ENCODE measurements at places on chromosomes 2 and 18. TPM values are rescaled to one million over a fixed set of nuclear protein-coding genes. Genes with fewer than 3 reads are reported as not detected.
A peak's percentile ranks its signal among the peaks of the same experiment; 100 is the strongest.

DNA sequence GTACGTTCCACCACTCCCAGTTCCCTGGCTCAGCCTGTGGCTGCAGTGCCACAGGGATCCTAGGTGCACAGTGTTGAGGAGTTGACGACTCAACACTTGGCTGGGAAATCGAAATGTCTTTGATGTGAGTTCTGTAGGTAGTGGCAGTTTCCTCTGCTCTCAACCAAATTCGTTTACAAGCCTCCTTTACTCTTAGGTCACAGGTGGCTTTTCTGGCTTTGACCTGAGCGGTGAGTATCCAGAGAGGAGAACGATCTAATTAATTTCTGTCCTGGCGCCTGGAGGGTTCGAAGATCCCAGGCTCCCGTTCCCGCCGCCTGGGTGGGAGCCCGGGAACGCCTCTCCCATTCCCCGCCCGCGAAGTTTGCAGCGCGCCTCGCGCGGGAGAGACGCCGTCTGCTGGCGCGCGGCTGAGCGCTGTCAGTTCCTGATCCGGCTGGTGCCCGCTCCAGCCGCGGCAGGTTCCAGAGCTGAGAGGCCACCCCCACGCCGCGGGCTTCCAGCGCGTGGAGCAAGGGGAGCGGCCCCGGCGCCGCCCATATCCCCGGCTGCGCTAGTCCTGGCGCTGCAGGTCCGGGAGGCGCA, at the start of gene LAMA3:
Gene LAMA3, plus strand, starts transcription at position 423 of the 585 bp plus-strand sequence. CDS start 231 bp downstream, outside the sequence.
- no peaks in the 10 kb centered on the region for H3K36me3 ChIP-seq
- H3K27ac ChIP-seq: no peak within 1 kb of the TSS
- no peaks in the 10 kb centered on the region for H3K4me1 ChIP-seq

- no peak for DNase-seq
- H3K4me1 ChIP-seq: no peaks in the 10 kb centered on the region
- H3K36me3 ChIP-seq: no peaks in the 10 kb centered on the region
- H3K27ac ChIP-seq: no peak overlapping the region
- no peaks in the 10 kb centered on the region for H3K27me3 ChIP-seq
Measured at GRCh38 chr2:190432567-190433231, 24.5 kb downstream of the MFSD6 start.

DNA sequence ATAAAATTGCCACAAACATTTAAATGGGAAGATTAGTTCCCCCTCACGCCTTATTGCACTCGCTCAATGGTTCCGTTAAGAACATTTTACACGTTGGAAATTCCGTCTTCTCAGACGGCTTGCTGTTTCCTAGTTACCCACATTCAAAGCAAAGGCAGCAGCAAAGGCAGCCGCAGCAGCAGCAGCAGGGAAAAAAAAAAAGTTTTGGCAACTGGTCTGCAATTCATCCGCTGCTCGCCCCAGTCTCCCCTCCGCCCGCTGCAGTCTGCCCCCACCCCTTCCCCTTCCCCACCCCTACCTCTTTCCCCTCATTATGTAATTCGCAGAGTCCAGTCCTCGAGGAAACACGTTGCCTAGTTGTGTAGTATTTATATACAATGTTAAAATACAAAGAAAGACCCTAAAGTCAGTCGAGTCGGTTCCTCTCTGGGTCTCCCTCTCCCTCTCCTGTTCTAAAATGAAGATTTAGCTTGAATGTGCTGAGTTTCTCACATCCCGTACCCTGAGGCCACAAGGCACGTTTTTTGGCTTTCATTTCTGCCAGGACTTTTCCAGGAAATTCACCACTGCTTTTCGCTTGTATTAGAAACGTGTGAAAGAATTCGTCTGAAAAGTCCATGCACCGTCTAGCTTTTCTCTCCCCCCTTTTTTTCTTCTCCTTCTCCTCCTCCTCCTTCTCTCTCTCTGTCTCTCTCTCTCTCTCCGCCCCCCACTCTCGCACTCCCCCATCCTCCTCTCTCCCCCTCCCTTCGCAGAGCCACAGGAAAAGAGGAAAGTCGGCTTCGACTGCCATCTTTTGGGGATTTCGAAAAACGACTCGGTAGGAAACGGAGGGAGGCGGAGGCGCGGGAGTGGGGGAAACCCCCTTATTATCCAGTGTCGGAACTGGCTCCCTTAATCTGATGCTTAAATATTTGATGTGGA, 140.0 kb downstream of the MEIS1 start:
- H3K4me1 ChIP-seq: peaks cover 2% of the 10 kb centered on the region
- H3K4me3 ChIP-seq: peak overlapping the region; percentile 81
- H3K36me3 ChIP-seq: no peaks in the 10 kb centered on the region
- H3K27ac ChIP-seq: peak overlapping the region; percentile 97
- H3K27me3 ChIP-seq: peaks cover 50% of the 10 kb centered on the region
- peak; percentile 89 for DNase-seq

DNA sequence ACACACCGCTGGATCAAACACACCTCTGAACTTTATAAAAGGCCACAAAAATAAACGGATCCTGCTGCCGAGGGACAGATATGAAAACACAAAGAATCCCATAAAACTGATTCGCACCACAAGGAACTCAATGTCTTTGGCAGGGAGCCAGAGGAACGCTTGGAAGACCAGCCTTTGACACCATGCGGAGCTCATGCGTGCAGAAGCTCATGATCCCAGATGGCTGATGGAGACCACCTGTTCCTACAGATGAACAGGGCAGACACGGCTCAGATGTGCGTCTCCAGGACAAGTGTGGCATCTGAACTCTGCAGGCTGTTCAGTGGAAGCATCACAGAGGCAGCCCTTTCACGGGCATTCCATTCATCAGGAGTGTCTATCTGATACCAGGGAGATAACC, 24.9 kb downstream of the COPS9 start:
- H3K4me1 ChIP-seq: no peaks in the 10 kb centered on the region
- H3K27me3 ChIP-seq: no peaks in the 10 kb centered on the region
- H3K36me3 ChIP-seq: no peaks in the 10 kb centered on the region
- H3K4me3 ChIP-seq: no peak overlapping the region

DNA sequence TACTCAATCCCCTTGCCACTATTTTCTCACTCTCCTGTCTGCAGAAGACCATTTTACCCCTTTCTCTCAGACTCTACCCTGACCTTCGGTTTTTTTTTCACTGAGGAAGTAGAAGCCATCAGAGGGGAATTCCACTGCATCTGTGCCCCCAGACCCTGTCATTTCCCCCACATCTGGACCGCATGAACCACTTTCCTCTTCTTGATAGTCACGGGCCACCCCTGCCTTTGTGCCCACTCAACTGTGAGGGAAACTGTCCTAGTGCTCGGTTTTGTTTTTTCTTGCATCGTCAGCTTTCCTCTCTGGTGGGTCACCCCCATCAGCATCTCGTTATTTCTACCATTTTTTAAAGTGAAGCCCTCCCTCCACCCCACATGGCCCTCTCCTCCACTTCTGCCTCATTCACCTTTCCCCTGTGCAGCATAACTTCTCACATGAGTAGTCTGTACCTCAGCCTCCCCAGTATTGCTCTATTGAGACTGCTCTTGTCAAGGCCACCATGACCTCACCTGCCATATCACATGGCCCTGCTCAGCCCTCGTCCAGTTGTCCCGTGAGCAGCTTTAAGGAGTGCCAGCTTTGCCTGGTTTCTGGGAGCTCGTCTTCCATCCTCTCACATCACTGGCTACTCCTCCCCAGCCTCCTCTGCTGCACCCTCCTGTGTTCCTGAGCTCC, 32.4 kb downstream of the TMEM87B start:
- H3K4me1 ChIP-seq: no peaks in the 10 kb centered on the region
- no peak for DNase-seq

DNA sequence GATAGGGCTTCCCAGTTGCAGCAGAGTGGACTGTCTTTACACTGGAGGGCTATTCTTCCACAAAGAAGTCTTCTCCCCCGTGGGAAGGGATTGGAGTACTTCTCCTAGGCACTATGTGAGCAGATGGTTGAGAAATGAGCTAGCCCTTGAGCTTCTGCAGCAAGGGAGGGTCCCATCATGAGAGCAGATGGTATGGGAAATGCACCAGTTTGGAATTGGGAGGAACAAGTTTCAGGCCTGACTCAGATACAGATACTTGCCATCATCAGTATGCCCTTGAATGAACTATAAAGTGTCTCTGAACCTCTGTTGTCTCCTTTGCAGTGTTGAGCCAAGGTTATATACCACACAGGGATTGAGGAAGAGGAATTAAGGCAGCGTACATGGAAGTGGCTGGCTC, 757.4 kb downstream of the RNF144A start:
- no peaks in the 10 kb centered on the region for H3K4me1 ChIP-seq
- H3K27me3 ChIP-seq: no peaks in the 10 kb centered on the region
- no peak overlapping the region for H3K27ac ChIP-seq
- H3K36me3 ChIP-seq: no peaks in the 10 kb centered on the region
- no peak overlapping the region for H3K4me3 ChIP-seq

GRCh38 chr2:97885841-97886240, 109.9 kb downstream of the TMEM131 start:
- no peak overlapping the region for H3K27ac ChIP-seq
- H3K4me1 ChIP-seq: peaks cover 4% of the 10 kb centered on the region
- peaks cover 49% of the 10 kb centered on the region for H3K36me3 ChIP-seq
- peak overlapping the region; percentile 28 for H3K4me3 ChIP-seq

- no peaks in the 10 kb centered on the region for H3K4me1 ChIP-seq
- H3K27ac ChIP-seq: no peak overlapping the region
- H3K27me3 ChIP-seq: no peaks in the 10 kb centered on the region
- H3K36me3 ChIP-seq: no peaks in the 10 kb centered on the region
- no peak for DNase-seq
- H3K4me3 ChIP-seq: no peak overlapping the region
Measured at GRCh38 chr2:9236045-9236344, 29.4 kb downstream of the ASAP2 start.

DNA sequence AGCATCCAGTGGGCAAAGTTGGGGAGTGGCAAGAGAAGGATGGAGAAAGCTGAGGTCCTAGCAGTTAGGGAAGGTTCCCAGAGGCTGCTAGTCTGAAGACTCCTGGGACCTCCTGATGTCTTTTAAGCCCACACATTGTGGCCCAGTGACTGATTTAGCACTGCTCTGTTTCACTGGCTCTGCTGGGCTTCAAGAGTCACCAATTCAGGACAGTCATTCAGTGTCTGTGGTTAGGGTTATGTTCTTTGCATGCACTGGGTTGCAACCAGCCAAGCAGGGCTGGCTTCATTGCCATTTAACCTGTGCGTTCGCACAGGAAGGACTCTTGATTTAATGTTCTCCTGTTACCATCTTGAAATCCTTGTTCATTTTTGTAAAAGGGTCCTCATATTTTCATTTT, 199.2 kb downstream of the ICOS start:
- no peak overlapping the region for H3K27ac ChIP-seq
- H3K4me1 ChIP-seq: no peaks in the 10 kb centered on the region
- no peak for DNase-seq
- H3K36me3 ChIP-seq: no peaks in the 10 kb centered on the region

DNA sequence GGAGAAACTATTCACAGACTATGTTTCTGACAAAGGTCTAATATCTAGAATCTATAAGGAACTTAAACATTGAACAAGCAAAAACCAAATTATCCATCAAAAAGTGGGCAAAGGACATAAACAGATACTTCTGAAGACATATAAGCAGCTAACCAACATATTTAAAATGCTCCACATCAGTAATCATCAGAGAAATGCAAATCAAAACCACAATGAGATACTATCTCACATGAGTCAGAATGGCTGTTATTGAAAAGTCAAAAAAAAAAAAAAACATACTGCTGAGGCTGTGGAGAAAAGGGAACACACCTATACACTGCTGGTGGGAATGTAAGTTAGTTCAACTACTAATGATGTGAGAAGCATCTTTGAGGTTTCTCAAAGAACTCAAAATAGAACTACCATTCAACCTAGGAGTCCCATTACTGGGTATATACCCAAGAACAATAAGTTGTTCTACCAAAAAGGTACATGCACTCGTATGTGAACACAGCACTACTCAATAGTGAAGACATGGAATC, 220.4 kb upstream of the TFPI start:
- no peak overlapping the region for H3K4me3 ChIP-seq
- H3K36me3 ChIP-seq: no peaks in the 10 kb centered on the region
- DNase-seq: no peak
- no peak overlapping the region for H3K27ac ChIP-seq
- no peaks in the 10 kb centered on the region for H3K27me3 ChIP-seq

DNA sequence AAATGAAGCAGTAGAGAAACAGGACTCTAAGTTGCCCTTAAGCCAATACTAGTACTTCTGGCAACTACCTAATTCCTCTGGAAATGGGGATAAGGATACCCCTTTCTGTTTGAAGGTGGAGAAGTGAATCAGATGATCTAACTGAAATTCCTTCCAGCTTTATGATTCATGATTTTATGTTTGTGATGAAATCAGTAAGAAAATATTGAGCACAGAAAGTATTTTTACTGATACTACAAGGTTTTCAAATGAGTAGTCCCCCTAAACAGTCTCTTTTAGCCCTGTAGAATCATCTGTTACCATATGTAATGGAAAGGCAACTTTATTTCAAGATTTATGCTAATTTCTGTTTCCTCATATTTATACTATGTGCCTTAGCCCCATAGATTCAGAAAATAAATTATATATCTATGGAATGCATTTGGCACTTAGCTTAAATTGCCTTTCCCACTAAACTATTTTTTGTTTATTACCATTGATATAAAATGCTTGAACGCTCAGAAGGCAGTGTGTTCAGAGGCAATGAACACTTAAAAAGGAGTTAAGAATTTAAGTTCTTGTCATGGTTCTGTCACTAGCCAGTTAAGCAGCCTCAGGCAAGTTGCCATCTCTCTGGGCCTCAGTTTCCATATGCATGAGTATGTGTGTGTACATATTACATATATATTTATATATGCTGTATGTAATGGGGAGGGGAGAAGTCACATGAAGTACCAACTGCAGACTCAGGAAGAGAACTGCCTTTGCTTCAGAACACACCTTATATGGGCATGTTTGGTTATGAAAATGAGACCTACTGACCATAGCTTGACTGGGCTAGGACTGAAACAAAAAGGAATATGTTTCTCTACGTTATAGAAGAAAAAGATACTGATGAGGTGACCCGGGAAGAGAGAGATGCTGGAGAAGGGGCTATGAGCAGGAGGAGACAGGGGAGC, 97.7 kb downstream of the CDC42EP3 start:
- H3K27me3 ChIP-seq: no peaks in the 10 kb centered on the region
- DNase-seq: no peak
- H3K4me3 ChIP-seq: no peak overlapping the region
- no peak overlapping the region for H3K27ac ChIP-seq
- peaks cover 4% of the 10 kb centered on the region for H3K36me3 ChIP-seq
- no peaks in the 10 kb centered on the region for H3K4me1 ChIP-seq

DNA sequence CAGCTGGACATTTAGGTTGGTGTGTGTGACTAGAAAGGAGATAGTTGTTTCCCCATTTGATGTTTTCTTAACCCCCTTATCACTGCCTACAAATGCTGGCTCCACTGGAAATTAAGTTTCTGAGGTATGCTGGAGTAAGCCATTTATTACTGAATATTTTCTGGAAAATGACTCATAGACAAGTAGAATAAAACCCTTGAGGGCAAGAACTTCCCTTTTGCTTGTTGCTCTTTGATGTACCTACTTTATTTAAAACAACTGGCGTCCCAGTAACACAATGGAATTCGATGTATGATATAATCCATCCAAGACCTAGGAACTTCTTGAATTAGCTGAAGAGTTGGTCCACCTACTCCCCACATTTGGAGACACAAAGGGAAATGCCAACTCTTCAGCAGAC, 33.3 kb upstream of the SESTD1 start:
- H3K4me1 ChIP-seq: no peaks in the 10 kb centered on the region
- no peaks in the 10 kb centered on the region for H3K36me3 ChIP-seq
- no peak overlapping the region for H3K27ac ChIP-seq

GRCh38 chr2:46023165-46023854, 273.9 kb upstream of the EPAS1 start:
- peaks cover 2% of the 10 kb centered on the region for H3K4me1 ChIP-seq
- no peak for DNase-seq
- no peak overlapping the region for H3K27ac ChIP-seq
- H3K36me3 ChIP-seq: no peaks in the 10 kb centered on the region
- H3K4me3 ChIP-seq: no peak overlapping the region

GRCh38 chr2:99150706-99151105, 4.0 kb downstream of the TSGA10 start:
- DNase-seq: no peak
- no peak overlapping the region for H3K4me3 ChIP-seq
- H3K36me3 ChIP-seq: no peaks in the 10 kb centered on the region
- H3K4me1 ChIP-seq: peaks cover 4% of the 10 kb centered on the region
- H3K27me3 ChIP-seq: no peaks in the 10 kb centered on the region

MEP1B gene
- total RNA-seq: not detected

EN1 gene
- not detected for total RNA-seq
